Stimulated activated CD8-positive, alpha-beta memory T cell treated with anti-CD3 and anti-CD28 coated beads, Interleukin-2, amount 100 ng/mL, for 1 hour (primary cell): ENCODE measurements at places on chromosomes 7 and 10.

- DNase-seq = no peak
These were observed 171.5 kb downstream of the ADK start for GRCh38 chr10:74322565-74322964.

DNA sequence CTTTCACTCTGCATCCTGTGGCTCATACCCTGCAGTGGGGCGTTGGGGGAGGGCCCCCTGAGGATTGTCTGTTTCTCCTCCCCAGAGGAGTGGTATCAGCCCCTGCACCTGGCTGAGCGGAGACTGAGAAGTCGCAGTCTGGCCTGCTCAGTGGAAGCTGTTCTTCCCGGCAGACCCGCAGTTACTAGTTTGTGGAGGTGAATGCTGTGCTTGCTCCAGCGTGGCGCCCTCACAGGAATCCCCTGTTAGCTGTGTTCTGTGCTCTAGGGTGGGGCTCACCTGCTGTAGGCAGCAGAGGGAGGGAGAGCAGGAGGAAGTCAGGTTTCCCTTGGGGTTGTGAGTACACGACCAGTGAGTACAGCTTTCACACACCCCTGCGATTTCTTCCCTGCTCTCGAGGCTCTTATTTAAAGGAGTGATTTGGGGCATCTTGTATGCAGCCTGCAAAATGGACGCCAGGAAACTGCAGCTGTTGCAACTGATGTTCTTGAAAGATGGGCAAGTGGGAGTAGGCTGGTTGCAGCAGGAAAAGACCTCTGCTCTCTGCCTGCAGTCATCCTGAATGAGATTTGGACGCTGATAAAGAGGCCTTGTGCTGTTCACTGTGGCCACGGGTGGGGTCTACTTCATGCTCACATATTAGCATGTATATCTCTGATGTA lies 66.4 kb downstream of the HK1 start:
- no peak for DNase-seq

GRCh38 chr7:116576350-116577319 lies 51.8 kb downstream of the CAV1 start:
- no peak for DNase-seq

DNA sequence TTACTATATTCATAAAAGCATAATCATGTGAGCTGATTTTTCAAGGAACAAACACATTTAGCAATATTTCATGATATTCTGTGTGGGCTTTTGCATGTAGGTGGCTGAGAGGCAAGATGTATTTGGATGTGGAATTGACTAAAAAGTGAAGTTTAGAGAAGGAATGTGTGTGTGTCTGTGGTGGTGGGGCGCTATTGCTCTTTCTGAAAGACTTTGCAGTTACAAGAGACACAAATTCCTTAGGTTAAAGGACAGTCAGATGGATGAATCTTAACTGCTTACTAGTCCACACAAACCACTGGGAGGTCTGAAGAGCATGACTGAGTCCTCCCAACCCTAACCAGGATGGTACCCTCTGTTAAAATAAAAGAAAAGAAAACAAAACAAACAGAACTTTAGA lies 200.1 kb downstream of the SDHAF3 start:
- no peak for DNase-seq

DNA sequence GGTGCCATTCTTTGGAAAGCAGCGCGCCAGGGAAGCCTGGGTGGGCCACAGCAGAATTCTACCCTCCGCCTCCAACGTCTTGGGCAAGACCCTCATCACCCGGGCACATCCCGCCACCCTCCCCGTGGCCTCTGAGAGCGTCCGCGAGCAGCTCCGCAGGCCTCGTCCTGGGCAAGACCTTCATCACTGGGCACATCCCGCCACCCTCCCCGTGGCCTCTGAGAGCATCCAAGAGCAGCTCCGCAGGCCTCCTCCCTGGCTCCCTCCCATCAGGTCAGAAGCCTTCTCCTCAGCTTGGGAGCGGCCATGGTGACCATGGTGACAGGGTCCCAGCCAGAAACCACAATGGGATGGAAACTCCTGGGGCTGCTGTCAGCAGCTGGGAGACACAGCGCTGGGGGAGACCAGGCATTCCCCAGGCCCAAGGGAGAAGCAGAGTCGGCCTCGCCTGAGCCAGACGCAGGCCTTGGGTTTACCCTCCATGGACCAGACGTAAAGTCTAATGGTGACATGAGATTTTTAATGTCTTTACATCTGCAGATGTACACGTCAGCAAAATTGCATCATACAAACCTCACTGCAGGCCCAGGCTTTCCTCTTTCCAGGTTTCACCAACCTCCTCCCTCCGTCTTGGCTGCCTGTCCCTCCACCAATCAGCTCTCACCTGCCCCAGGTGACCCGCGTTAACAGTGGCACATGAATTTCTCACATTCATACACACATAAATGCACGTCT lies 55.1 kb upstream of the PPP2R2D start:
- no peak for DNase-seq

DNA sequence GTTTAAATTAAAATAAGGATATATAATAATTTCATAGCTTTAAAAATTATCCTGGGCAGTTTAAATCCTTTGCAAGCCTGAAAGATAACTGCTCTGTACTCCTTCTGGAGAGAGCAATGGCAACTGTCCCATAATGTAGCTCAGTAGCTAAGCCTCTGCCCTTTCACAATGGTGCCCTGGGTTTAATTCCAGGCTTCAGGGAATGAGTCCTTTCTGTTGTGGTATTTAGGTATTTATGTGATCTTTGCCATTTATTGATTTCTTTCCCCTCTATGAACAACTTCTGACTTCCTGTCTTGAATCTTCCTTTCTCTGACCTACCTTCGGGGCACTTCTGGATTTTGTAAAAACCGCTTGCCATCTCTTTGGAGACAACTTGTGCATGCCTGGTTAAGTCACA lies 773.2 kb downstream of the IPMK start:
- no peak for DNase-seq

DNA sequence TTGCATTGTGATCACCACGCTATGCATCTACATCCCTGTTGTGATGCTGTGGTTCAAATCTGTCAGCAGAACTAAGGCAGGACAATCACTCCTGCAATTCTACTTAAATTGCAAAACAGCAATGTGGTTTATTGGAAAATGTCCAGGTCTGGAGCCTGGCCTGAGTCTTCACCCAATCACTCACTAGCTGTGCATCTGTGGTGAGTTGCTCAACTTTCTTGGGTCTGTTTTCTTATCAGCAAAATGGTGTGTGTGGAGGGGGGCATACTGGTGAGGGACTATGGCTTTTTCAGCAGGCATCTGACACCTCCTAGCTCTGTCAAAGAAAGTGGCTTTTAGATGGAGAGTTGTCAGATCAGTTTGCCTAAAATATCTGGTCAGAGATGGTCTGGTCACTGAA lies 108.3 kb upstream of the FEZF1 start:
- no peak for DNase-seq

GRCh38 chr7:101628522-101628921 lies 574 bp downstream of the MYL10 start:
- no peak for DNase-seq

DNA sequence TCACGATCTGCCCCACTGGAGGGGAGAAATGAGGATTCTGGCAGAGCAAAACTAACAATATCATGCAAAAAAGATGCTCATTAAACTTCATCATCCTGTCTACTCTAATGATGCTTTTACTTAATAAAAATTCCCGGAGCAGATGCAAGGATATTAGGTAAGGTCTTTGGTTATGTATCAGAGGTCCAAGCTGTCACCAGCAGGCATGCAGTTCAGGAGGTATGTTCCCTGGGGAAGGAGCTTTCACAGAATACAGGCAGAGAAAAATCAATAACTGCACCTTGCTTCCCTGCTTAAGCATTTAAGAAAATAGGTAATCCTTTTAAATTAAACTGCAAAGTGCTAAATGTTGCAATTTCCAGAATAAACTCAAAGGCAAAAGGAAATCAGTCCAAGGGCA lies 81.6 kb upstream of the C1QL3 start:
- no peak for DNase-seq

- peak; percentile 53 for DNase-seq
These were observed 27.3 kb downstream of the PPIF start for GRCh38 chr10:79374312-79375191.

- DNase-seq = no peak
These were observed 1.9 kb downstream of the HOXA9 start for GRCh38 chr7:27163288-27164044.

- DNase-seq = no peak
These were observed 66.5 kb upstream of the TNS3 start for GRCh38 chr7:47648275-47648925.

GRCh38 chr7:45446195-45446944 lies 127.8 kb upstream of the ADCY1 start:
- no peak for DNase-seq

DNA sequence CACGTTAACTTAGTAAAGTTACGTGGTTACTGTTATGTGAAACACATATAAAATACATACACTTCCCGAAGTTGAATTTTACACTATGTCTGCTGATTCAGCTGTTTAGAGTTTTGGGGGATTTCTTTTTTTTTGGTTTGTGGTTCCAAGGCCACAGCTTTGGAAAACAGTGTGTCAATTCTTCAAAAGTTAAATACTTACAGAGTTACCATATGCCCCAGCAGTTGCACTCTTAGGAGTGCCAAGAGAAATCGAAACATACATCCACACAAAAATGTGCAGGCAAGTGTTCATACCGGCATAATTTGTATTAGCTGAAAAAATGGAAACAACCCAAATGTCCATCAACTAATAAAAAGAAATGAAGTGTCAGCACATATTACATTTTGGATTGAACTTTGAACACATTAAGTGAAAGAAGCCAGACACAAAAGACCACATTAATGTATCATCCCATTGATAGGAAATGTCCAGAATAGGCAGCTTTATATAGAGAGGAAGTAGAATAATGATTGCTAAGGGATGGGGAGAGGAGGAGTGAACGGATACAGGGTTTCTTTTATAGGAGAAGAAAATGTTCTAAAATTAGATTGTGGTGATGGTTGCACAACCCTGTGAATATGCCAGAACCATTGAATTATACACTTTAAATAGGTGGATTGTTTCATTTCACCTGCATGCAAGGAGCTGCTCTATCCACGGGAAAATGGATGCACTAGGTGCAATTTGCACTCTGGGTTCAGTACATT lies 17.6 kb downstream of the APBB1IP start:
- DNase-seq = no peak

DNA sequence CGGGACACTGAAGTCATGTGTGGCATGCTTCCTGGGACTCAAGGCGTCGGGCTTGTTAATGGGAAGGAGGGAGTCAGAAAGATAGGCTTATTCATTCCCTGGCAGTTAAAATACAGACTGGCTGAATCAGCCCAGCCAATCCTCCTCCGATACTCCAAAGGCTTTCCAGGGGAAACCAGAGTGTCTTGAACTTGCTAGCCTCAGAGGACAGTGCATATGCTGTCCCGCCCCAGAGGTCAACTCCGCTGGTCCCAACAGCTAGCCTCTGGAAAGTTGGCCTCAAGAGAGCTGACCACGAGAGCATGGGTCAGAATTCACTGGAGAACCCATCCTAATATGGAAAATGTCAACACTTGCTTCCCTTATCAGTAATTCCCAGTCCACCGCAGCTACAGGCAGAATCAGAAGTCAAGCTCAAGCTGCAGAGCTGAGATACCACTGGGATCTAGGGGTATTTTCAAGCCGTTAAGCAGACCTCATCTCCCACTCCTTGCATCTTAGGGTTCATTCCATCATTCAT lies 43.0 kb downstream of the ELMO1 start:
- DNase-seq = no peak

DNA sequence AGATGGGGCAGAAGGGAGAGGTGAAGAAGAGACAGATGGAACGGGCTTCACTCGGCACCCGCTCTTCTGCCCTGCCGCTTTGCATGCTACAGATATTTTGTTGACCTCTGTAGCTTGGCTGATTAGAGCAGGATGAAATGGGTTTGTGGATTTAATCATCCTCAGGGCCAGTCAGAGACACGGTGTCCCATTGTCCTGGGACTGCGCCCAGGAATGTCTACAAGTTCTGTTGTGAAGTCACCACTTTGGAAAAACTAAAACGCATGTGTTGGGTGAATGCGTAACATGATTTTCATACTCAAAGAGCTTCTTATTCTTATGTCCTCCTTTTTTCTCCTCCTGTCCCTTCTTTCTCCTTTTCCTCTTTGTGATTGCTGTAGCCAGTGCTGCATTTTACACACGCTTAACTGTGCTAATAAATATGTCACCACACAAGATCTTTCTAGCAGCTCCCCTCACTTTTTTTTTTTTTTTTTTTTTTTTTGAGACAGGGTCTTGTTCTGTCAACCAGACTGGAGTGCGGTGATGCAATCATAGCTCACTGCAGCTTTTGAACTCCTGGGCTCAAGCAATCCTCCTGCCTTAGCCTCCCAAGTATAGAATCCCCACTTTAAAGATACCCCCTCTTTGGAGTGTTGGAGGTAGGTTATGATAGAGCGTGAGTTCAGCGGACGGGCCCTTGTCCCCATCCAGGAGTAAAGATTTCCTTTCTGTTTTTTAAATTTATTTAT lies 3.4 kb downstream of the CPA4 start:
- no peak for DNase-seq

DNA sequence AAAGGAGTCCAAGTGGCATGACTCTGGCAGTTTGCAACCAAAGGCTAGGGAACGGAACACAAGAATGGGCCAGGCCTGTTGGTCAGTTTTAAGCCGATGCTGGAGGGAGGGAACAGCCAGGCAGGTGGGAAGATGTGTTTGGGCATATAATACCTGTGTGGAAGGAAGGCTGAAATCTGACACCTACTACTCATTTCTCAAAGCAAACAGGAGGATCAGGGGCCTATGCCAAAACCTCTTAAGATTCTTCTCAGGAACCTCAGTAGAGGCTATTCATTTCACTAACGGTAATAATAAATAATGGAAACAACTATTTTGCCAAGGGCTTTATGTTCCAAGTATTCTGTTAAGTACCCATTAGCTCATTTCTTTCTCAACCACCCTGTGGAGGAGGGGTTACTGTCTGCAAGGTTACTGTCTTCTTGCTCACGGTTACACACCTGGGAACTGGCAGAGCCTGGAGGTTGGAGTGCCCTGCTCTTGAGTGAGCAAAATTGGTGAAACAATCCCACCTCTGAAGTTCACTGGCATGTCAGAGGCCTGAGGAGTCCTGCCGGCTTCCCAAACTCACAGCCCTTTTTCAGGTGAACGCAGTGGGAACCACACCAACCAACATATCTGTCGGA lies 35.5 kb downstream of the GOT1 start:
- no peak for DNase-seq

- DNase-seq = no peak
These were observed 801.2 kb upstream of the ZWINT start for GRCh38 chr10:57162231-57162630.

DNA sequence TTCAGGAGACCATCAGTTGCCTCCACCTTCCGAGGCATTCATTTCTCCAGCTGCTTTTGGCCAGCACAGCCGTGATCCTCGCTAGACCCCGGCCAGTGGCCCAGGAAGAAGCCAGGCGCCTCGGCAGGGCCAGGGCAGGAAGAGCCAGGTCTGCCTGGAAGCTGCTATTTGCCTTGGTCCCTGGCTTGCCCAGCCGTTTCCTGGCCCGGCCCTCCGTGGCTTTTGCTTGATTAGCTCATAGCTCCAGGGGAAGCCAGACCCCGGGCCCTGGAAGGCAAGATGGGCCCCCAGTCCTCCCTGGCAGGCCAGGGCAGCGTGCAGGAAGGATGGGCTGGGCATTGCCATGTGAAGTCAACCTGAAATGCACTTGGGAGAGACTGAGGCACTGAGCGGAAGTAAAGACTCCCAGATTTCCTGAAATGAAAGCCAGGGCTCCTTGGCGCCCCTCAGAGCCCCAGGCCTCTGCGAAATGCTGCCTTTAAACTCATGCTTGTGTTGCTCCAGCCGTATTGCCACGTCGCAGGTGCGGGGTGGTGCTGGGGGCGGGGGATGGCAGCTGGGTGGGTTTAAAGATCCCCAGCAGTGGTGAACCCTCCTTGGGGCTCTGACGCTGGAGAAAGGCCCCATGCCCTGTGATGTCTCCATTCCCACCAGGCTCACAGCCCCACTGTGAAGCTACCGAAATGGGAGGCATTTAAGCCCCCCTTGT lies 160.6 kb downstream of the GRK5 start:
- DNase-seq = no peak
